ENCODE measurements at places on chromosomes 12 and 14. TPM values are rescaled to one million over a fixed set of nuclear protein-coding genes. Genes with fewer than 3 reads are reported as not detected.

Gene RPGRIP1
- total RNA-seq = not detected

- H3K4me1 ChIP-seq = no peaks in the 10 kb centered on the region
- H3K36me3 ChIP-seq = no peaks in the 10 kb centered on the region
- no peak overlapping the region for H3K27ac ChIP-seq
Measured at GRCh38 chr12:8453796-8454195, 2.0 kb upstream of the CLEC6A start.

Gene LRRIQ1
- total RNA-seq = not detected

Gene RTN1
- total RNA-seq = 0.25 TPM

Gene DIO3
- not detected for total RNA-seq
